ENCODE measurements at places on chromosomes 16 and 17.

GRCh38 chr16:75225678-75226515 is 7.1 kb downstream of the CTRB1 start:
- no peak for DNase-seq

- DNase-seq, result no peak
Observed at GRCh38 chr16:65728652-65729051, 606.8 kb upstream of the CDH11 start.

DNA sequence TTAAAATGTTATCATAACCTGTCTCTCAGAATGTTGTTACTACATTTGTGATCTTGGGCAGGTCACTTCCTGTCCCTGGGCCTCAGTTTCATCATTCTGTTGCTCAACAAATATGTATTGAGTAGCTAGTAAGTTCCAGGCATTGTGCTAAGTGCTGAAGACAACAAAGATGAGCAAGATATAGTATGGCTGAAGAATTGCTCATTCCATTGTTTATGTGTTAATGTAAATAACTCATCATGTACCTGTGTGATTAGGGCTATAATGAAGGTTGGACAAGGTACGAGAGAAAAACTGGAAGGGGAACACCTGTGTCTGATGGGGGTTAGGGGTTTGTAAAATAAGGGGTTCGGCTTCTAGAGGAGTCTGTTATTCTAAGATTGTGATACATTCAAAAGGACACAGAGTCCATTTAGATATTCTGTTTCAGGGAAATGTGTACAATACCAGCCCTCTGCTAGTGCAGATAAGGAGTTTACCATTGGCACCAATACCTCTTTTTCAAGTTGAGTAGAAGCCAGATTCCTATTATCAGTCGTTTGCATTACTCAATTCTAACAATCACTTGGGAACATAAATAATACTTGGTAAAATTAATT is 20.0 kb downstream of the TUBG1 start:
- no peak for DNase-seq

- no peak for DNase-seq
Observed at GRCh38 chr17:50063561-50064252, 7.8 kb downstream of the ITGA3 start.

DNA sequence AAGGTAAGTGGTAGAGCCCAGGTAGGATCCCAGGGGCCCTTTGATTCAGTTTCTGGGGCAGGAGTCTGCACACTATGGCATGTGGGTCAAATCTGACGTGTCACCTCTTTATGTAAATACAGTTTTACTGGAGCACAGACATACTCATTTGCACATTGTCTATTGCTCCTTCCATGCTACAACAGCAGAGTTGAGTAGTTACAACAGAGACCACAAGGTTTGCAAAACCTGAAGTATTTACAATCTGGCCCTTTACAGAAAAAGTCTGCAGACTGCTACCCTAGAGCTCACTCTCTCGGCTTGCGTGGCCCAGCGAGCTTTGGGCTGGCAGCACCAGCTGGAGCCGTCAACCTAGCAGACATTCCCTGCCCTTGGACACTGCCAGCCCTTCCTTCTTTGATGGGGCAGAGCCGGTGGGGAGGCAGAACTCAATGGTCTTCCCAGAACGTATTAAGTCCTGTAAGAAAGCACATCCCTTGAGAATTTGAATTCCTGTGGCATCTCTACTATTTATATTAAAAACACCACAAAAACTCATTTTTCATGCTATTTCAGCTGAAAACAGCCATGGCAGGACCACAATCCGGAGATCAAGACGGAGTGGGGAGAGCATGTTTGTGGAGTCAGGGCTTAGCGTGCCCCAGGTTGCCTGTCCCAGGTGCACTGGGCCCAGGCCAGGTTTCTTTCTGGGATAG is 133.1 kb upstream of the NUDT7 start:
- DNase-seq, result no peak

DNA sequence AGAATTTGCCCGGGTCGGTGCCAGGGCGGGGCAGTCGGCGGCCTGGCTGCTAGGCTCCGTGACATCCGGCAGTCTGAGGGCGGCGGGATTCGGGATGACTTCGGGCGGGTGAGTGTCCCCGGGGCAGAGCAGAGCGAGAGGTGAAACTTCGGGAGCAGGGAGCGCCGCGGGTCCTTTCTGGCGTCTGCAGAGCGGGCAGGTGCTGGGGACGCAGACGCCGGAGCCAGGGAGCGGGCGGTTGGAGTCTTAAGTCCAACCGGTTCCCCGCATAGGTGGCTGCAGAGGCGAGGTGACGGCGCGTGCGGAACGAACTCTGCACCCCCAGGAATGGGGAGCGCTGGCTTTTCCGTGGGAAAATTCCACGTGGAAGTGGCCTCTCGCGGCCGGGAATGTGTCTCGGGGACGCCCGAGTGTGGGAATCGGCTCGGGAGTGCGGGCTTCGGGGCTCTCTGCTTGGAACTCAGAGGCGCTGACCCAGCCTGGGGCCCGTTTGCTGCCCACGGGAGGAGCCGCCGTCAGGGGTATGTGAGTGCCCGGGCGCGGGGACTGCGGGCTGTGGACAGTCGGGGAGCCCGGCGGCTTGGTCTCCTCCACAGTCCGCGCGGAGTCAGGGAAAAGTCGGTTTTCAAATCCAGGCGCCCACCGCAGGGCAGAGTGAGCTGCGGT is at the start of gene B4GALNT2:
Gene B4GALNT2, plus strand, starts transcription at position 71 of the 666 bp plus-strand sequence. Its CDS starts 24 bp downstream, at position 95.
- DNase-seq, result no peak

- DNase-seq, result no peak
Observed at GRCh38 chr16:75621170-75621477, 2.0 kb downstream of the ADAT1 start.

DNA sequence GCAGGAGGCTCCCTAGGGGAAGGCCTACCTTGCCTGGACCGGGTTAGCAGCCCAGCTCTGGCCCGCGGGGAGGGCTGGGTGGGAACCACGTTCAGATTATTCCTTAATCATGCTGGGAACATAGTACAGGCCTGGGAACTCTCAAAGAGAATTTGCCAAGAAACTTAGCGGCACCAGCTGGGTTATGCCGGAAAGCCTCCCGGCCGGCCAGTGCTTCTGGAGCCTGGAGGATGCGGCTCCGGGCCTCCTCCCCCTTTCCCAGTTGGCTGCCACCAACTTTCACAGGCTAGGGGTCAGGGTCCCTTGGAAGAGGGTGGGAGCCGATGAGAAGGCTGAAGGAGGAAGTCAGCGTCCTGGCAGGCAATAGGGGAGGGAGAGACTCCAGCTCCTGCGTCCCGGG is 10.8 kb downstream of the NGFR start:
- no peak for DNase-seq

GRCh38 chr17:82287868-82288801 is 14.6 kb upstream of the CSNK1D start:
- DNase-seq, result no peak

Data from activated T-helper 1 cell treated with anti-CD3 and anti-CD28 coated beads, Interleukin-2, amount 50 U/mL, for 16 hours (primary cell).